ENCODE measurements at places on chromosomes 13 and 19.

DNA sequence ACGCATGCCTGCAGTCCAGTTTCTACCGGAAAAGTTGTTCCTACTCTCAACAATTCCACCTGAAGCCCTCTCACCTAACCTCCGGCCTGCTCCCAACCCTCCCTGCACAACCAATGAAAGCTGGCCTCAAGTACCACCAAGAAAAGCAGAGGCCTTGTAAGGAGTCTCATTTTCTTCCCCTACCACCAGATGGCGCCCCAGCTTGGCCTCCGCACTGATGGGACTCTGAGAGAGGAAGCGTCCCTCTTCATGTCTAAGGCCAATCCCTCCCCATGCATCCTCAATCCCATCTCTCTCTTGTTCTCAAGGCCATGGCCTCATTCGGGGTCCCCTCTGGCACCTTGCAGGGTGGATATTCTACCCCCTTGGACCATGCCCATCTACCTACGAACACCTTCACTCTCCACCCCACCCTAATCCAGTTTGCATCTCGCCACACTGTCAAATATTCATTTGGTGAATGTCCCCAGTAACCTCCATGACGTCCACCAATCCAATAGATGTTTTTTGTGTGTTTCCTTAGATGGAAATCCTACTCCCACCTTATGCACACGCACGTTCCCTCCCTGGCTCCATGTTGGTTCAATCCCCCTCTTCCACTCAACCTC is 412.8 kb downstream of the ZNF536 start:
- peak; percentile 8 for DNase-seq

DNA sequence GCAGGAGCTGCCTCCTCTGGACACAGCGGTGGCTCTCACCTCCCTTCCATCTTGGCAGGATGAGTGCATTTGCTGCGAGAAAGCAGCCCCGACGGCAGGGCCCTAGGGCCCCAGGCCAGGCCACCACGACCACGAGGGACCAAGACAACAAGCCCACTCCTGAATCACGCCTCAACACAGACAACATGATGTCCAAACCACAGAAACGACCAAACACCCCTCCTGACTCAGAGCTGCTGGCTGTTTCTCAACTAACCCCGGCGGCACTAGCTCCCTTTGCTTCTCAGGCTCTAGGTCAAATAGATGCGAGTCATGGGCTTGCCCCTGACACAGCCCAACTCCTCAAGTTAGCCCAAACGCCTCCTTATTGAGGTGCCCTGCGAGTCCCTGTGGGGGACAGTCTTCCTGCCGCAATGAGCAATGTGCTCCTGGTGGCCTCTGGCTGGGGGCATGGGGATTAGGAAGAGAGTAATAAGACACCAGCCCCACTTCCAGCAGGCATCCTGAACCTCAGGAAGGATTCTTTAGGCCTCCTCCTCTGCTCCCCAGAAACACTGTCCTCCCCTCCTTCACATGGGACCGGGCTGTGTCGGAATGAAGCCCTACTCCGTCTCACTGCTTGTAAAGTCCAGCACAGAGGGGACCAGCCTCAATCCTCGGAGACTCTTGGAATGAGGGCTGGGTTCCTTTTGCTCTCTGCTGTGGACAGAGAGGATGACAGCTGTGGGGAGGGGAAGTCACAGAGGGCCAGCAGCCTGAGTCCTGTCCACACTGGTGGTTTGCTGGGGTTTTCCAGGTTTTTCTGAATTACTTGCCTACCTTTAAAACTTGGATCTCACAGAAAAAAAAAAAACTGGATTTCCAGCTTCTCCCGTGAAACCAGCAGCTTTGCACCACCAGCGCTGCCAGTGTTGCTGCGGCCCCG is 6.9 kb upstream of the ATF5 start:
- no peak for DNase-seq

GRCh38 chr19:1941146-1942077 is at the start of gene CSNK1G2:
Gene CSNK1G2 (plus strand): TSS chr19:1941172. CDS start chr19:1969773, 28,601 bp downstream.
- no peak for DNase-seq

GRCh38 chr19:18173054-18173571 is 500 bp upstream of the IFI30 start:
- no peak for DNase-seq

DNA sequence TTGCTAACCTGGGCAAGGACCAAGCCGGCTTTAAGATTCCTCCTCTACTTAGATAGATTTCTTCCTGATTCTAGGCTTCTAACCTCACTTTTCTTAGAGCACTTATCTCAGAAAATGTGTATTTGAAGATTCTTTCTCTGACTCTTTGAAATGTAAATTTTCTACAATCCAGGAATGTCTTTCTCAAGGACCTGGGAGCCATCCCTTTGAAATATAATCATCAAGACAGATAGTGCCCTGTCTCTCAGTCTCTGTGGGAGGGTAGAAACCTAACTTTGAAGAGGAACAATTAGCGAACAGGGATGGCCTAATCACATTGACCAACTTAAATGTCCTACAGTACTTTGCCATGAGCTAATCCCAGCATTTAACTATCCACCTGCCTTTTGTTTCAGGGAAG is 1646.0 kb downstream of the PCDH9 start:
- DNase-seq: no peak

DNA sequence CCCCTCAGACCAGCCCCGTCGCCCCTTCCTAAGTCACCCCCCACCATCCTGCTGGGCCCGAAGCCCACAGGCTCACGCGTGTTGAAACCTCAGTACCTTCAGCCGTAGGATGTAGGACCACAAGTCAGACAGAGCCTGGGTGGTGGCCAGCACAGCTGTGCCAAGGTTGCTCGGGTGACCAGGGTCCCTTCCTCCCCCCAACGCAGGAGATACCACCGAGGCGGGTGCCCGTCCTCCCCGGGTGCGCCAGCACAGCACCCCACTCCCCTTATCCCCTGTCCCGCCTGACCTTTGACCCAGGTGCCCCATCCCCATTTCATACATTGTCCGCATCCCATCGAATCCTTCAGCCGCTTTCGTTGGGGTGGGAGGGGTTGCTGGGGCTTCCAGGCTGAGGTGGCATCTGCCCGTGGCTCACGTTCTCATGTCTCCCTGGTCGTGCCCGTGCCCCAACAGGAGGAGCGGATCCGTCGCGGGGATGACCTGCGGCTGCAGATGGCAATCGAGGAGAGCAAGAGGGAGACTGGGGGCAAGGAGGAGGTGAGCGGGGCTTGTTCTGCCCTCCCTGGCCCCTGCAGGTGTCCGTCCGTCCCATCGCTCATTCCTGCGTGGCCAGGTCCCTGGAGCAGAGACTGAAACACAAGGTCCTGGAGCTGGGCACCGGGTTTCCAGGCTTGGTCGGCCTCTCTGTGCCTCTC is 14.5 kb downstream of the EPN1 start:
- DNase-seq: no peak

DNA sequence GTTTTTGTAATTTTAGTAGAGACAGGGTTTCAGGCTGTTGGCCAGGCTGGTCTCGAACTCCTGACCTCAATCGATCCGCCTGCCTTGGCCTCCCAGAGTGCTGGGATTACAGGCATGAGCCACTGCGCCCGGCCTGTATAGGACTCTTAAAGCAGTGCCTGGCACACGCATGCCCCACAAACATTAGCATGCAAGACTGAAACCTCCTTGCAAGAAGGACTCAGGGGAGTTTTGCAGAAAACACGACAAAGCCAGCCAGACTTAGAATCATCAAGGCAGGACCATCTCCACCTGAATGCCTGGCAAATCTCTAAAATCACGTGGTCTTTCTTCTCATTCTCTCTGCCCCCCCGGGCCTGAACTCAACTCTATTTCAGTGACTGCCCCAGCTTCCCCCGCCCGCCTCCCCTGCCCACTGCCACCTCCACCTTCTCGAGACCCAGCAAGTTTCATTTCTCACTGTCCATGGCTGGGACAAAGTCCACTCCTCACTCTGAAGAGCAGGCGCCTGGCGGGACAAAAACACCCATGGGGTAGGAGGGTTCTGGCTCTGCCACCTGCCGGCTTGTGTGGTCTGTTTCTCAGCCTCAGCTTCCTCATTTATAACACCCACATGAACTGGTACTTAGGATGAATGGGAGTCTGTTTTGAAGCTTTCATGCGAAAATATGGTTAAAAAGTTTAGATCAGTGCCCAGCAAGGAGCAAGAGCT is 2.4 kb downstream of the TICAM1 start:
- no peak for DNase-seq

- no peak for DNase-seq
Measured at GRCh38 chr13:105345730-105346129, 1189.7 kb downstream of the EFNB2 start.

GRCh38 chr13:113744197-113745000 is 14.6 kb upstream of the TMEM255B start:
- no peak for DNase-seq

DNA sequence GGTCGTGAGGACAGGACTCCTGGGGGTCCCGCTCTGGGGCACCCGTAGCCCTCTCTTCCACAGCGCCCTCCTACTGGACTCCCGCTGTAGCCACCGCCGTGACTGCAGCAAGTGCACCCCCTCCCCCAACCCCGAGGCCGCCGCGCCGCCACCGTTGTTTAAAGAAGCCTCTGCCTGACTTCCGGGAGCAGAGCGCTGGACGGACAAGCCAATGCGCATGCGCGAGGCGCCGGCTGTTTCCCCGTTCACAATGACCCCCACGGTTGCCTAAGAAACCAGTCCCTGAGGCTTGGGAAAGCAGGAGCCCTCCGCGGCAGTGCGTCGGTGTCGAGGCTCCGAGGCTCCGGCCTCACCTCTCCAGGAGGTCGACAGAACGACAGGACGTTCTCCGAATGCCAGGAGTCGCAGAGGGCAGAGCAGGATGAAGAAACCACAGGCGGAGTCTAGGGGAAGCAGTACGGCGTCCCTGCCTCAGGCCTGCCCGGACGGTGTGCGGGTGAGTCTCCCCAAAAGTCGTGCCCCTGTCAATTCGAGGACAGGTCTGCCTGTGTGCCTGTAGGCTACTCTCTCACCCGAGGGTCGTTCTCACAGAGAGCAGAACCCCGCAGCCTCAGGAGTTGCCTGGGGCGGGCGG is 70.5 kb upstream of the ZNF420 start:
- DNase-seq: peak; percentile 7

- no peak for DNase-seq
Measured at GRCh38 chr13:34431827-34432581, 510.1 kb upstream of the NBEA start.

- no peak for DNase-seq
Measured at GRCh38 chr13:112710855-112711527, 21.2 kb downstream of the ATP11A start.

DNA sequence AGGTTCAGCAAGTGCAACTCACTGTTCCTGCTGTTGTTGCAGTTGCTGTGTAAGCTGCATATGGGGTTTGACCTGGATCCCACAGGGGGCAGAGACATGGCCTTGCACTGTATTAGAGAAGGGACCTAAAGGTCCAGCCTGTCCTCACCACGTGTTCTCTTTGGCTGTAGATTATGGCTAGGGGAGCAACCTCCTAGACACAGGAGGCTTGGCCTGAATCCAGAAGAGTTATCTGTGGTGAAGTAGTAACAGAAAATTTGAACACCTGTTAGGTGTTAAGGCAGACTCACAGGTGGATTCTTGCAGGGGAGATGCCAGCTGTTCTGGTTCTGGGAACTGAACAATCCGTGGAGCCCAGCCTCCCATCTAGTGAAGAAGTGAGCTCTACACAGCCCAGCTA is 3.4 kb upstream of the CYP4F11 start:
- no peak for DNase-seq

DNA sequence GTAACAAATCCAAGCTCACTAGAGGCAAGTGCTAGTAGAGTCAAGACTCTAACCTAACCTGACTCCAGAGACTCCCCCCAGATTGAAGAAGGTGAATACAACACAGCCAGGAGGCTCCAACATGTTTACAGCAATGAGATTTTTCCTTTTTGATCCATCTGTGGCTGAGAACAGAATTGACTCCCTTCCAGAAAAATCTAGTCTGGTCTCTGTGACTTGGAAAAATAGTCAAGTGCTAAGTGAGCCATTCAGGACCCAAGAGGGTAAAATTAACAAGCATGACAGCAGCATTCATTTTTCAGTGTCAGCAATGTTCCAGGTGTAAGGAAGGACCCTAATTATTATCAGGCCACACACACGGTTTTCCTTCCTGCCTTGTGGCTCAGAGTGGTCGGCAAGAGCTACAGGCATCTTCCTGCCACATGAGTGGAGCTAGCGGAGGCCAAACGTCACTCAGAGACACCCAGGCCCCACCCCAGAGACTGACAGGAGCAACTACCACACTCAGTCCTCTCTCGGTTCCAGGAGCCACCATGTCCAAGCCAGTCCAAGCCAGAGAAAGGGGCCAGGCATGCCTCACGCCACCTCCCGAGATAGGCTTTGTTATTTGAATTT is 395.1 kb downstream of the FOXO1 start:
- no peak for DNase-seq

DNA sequence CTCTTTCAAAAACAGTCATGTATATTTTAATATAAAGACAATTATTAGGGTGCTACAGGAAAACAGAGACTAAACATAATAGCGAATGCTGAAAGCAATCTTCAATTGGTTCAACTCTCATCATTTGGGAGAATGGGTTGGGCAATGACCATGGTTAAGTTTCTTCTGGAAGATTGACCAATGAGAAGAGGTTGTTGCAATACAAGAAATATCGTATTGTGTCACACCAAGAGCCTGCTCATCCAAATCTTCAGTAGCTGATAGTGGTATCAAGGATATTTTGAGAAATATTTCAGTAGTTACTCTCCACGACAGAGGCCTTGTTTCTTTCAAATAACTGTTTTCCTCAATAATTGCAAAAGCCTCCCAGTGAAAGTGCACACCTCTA is 83.0 kb upstream of the FNDC3A start:
- DNase-seq: no peak

GRCh38 chr19:42156571-42156970 is 24.3 kb upstream of the POU2F2 start:
- no peak for DNase-seq

DNA sequence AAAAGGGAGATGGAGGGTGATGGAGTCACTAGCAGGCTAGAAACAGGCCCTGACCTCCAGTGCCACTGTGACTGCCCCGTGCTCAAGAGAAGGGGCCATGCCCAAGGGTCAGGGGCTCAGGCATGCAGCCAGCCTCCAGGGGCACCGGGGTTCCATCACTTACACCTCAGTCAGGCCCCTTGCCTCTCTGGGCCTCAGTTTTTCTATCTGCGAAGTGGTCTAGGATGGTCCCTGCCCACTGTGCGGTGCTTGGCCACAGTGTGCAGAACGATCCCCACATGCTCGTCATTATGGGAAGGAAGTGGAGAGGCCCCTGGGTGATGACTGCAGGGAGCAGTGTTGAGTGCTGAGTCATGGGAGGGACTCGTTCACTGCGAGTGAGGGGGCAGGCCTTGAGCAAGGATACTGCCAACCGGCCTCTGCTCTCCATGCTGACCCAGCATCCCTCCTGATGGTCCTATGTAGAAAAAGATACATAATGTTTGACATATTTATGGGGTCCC is 23.1 kb downstream of the TMED1 start:
- peak; percentile 28 for DNase-seq

GRCh38 chr13:20116213-20116612 is 44.6 kb downstream of the GJA3 start:
- no peak for DNase-seq

DNA sequence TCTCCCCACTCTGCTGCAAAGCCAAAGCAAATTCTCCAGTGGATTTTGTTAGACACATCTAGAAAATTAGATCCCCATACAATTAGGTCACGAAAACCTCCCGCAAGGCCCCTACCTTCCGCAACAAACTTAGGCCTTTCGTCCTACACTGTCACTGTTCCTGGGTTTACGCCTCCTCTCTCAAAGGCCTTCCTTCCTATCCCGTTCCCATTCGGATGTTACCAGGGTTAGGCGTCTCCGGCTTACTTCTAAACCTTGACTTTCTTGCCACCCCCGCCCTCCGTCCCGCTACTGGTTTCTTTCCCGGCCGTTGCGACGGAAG is 754 bp downstream of the RNF6 start:
- DNase-seq: no peak

GRCh38 chr13:73861136-73861535 is 273.1 kb downstream of the KLF12 start:
- DNase-seq: no peak

Data from skin of body (tissue), 3 donors.